B cell (primary cell): ENCODE measurements at places on chromosomes 7 and 10. TPM values are rescaled to one million over a fixed set of nuclear protein-coding genes. Genes with fewer than 3 reads are reported as not detected.
A peak's percentile ranks its signal among the peaks of the same experiment; 100 is the strongest.

DEPP1 gene
- not detected in 2 replicates for polyA plus RNA-seq

- DNase-seq: peak; percentile 63
Measured at GRCh38 chr10:14660831-14661230, 113.9 kb downstream of the FAM107B start.

- no peak for DNase-seq
Measured at GRCh38 chr10:88254091-88254490, 329.0 kb downstream of the RNLS start.

TRUB1 gene
- polyA plus RNA-seq: 6.5 and 6.8 TPM in 2 replicates

- DNase-seq: no peak
Measured at GRCh38 chr10:79089632-79090031, 20.9 kb downstream of the ZMIZ1 start.

GRCh38 chr7:150942001-150942590 is 36.0 kb downstream of the KCNH2 start:
- no peak for DNase-seq

DNA sequence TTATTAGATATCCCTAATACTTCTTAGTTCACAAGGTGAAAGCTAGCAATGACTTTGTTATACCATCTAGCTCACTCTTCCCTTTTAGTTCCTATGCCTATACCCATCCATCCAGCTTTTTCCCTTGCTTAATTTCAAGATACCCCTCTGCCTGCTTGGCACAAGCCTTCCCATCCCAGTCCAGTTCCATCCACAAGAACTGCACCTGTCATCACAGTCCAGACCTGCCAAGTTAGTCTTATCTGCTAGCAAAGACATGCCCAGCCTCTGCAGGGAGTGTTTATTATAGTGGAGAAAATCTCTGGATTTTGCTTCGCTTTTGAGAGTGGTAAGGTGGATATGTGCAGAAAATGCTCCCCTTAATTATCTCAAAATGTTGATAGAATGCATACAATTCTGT is 158.2 kb downstream of the ST7 start:
- no peak for DNase-seq

DNA sequence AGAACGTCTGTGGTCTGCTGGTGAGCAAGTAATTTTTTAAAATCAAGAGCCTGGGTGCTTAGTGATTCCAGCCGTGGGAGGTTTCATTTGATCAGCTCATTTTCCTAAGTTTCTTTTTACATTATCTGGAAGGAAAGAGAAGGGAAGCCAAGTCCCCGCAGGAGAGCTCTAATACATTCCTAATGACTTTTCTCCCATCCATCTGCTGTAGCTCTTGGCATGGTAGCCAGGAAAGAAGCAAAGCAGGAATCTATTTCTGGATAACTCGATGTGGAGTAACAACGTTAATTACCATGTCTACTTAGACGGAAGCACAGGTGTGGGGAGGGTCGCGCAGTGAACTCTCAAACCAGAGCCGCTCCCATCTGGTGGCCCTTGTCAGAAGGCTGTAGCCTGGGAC is 121.9 kb downstream of the PAXIP1 start:
- no peak for DNase-seq

DNA sequence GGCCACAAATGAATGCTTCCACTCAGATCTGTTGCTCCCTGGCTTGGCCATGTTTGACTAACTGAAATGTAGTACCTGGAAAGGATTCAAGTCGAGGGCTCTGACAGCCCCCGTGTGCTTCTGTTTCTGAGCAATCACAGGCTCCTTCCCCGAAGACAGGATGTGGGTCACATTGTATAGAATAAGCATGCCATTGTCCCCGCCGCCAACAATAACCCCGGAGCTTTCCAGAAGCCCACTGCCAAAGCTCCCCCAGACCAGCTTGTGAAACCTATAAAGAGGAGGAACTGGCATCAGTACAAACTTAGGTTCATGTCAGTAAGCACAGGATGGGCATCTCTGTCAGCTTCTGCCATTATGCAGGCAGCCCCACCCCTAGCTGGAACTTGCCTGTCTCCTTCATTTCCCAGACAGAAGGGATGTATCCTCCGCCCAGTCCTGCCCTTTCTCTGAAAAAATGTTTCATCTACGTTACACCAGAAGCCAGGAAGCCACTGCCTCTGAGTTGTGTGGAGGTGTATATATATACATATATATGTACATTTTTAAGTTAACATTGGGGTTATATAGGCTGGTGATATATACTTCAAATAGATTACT is 10.3 kb downstream of the SEC31B start:
- DNase-seq: no peak

- DNase-seq: no peak
Measured at GRCh38 chr10:89210794-89211425, 3.8 kb upstream of the CH25H start.

DNA sequence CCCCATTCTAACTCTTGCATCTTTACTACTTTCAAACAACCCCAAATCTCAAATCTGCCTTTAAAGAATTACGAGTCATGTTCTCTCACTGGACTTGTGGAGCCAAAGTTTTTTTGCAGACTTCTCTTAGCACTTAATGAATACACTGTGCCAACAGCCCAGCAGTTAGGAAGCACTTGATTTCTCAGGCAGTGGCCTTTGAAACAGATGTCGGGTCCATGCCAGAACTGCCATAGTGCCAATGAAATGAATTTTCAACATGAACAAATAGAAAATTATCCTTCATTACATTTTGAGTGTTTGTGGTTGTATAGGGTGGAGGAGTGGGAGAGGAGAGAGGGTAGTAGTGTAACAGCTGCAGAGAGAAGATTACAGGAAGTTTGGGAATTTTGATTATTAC is 5.9 kb downstream of the BORCS7 start:
- DNase-seq: no peak

MRLN gene
- not detected in 2 replicates for polyA plus RNA-seq

- no peak for DNase-seq
Measured at GRCh38 chr7:96928965-96929364, 76.4 kb upstream of the DLX6 start.

DNA sequence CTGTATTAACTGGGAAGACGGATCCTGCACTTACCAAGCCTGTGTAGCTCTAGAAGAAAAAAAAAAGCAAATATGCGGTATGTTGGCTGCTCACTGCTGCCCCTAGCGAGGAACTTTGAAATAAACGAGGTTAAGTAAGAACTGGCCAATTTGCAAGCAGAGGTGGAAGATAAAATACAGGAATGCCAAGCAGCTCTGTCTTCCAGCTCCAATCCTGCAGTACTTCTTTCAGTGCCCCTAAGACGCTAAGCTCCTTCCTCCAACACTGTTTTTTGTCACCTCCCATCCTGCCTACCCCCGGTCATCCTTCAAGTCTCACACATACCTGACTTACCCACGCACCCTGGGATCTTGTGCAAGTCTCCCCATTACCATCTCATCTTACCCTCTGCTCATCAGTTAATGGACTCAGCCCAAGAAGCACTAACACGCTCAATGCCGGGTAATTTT is 809 bp downstream of the C10orf143 start:
- peak; percentile 90 for DNase-seq

- DNase-seq: no peak
Measured at GRCh38 chr7:1360521-1360971, 98.7 kb downstream of the MICALL2 start.

DNA sequence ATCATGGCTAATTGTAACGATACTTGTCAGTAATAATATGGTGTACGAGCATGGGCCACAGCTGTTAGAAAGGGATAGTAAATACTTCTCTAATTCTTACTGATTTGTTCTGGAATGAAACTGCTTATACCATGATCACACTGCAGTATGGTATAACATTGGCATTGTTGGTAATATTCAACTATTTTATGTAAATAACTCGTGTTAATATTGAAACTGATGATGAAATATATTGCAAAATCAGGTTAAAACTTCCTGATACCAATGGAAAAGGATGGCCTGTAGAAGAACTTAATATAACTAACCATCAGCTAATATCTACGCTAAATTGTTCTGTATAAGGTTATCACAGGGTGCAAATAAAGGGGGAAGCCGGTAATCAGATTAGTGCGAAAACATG is 10.3 kb downstream of the OR2A14 start:
- DNase-seq: no peak

DNA sequence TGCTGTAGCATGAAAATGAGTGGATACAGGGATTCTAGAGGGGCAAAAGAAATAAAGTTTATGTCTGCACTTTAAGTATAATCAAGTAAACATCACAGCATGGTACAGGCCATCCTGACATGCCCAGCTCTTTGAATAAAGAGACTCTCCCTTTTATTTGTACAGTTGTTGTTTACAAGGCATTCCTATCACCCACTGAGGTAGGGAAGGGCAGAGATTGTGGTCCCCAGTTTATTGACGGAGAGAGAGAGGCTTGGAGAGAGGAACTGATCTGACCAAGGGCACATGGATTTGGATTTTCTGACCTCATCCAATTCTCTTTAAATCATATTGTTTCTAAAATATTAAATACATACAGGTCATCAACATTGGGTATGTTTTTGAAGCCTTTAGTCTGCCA is 53.9 kb downstream of the TACC2 start:
- DNase-seq: no peak

GRCh38 chr7:95517870-95518269 is 32.1 kb downstream of the ASB4 start:
- no peak for DNase-seq

DNA sequence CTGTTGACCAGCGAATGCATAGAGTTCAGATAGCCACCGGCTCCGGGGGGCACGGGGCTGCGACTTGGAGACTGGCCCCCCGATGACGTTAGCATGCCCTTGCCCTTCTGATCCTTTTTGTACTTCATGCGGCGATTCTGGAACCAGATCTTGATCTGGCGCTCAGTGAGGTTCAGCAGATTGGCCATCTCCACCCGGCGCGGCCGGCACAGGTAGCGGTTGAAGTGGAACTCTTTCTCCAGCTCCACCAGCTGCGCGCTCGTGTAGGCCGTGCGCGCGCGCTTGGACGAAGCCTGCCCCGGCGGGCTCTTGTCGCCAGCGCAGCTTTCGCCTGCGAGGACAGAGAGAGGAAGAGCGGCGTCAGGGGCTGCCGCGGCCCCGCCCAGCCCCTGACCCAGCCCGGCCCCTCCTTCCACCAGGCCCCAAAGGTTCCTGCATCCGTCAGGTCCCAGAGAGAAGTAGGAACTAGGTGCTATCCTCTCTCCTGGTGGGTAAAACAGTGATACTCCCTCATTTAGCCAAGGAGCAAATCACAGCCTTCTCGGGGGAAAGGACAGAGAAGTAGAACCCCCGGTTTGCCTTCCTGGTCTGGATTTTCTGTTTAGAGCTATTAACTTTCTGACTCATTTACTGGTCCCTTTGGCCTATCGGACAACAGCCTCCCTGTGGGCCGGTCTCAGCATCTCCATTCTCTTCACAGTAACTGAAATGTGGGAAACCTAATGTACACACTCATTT is 6.1 kb upstream of the HOXA2 start:
- DNase-seq: no peak

GRCh38 chr10:11863353-11864109 is 40.4 kb downstream of the PROSER2 start:
- DNase-seq: peak; percentile 46

ZNF467 gene
- 1.1 and 1.2 TPM in 2 replicates for polyA plus RNA-seq

- no peak for DNase-seq
Measured at GRCh38 chr7:36348771-36349170, 40.9 kb upstream of the ANLN start.

GRCh38 chr7:95473276-95473985 is 12.3 kb upstream of the ASB4 start:
- no peak for DNase-seq

GRCh38 chr7:116629051-116629463 is 42.9 kb upstream of the MET start:
- DNase-seq: no peak

STEAP1B gene
- 24.7 and 26.8 TPM in 2 replicates for polyA plus RNA-seq

BTBD16 gene
- not detected in 2 replicates for polyA plus RNA-seq

PRKCQ gene
- polyA plus RNA-seq: 0.16 and 0.85 TPM in 2 replicates

SPDYE1 gene
- not detected in 2 replicates for polyA plus RNA-seq

ZNF282 gene
- polyA plus RNA-seq: 5.8 and 8.3 TPM in 2 replicates

- DNase-seq: no peak
Measured at GRCh38 chr7:42572561-42572960, 335.6 kb upstream of the GLI3 start.

DNA sequence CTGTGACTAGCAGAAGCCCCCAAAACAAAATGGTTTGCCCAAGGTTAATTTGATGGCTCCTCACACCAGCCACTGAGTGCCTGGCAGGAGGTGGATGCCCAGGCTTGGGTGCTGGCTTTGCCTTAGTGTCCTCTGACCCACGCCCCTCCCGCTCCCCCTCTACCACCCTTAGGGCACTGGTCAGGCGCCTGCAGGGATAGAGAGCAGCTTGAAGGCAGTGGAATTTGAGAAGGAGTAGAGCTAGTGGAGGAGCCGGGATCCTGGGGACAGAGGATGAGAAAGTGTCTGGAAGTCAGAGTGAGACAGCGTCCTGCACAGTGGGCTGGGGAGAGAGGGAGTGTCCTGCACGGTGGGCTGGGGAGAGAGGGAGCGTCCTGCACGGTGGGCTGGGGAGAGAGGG is 139.4 kb downstream of the DNAJB6 start:
- DNase-seq: no peak

WDFY4 gene
- 255 and 262 TPM in 2 replicates for polyA plus RNA-seq

DNA sequence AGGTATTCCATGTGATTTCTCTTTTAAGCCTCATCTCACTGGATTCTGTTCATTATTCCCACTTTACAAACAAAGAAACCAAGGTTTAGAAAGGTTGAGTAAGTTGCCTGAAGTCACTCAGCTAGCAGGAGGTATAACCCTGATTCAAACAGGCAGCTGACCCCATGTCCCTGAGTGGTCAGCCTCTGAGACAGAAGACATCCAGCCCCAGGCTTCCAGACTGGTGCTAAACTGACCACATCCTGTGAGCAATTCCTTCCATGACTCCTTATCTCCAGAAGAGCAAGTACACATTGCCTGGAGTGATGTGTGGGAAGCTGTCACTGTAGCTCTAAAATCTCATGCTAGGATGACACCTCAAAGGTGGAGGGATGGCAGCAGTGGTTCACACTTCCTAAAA is 3.7 kb downstream of the PLPP4 start:
- no peak for DNase-seq

FEZF1 gene
- polyA plus RNA-seq: not detected in 2 replicates

- no peak for DNase-seq
Measured at GRCh38 chr7:52685333-52685732, 350.1 kb upstream of the POM121L12 start.

MMD2 gene
- not detected in 2 replicates for polyA plus RNA-seq

GRCh38 chr10:43965918-43966570 is 317.4 kb upstream of the ZNF32 start:
- no peak for DNase-seq

NUTM2E gene
- 0.79 TPM in 1 of 2 replicates, not detected in the other for polyA plus RNA-seq

TUBAL3 gene
- polyA plus RNA-seq: not detected in 2 replicates

NME8 gene
- not detected in 2 replicates for polyA plus RNA-seq

- DNase-seq: no peak
Measured at GRCh38 chr10:106560925-106561640, 603.4 kb downstream of the SORCS1 start.

DNA sequence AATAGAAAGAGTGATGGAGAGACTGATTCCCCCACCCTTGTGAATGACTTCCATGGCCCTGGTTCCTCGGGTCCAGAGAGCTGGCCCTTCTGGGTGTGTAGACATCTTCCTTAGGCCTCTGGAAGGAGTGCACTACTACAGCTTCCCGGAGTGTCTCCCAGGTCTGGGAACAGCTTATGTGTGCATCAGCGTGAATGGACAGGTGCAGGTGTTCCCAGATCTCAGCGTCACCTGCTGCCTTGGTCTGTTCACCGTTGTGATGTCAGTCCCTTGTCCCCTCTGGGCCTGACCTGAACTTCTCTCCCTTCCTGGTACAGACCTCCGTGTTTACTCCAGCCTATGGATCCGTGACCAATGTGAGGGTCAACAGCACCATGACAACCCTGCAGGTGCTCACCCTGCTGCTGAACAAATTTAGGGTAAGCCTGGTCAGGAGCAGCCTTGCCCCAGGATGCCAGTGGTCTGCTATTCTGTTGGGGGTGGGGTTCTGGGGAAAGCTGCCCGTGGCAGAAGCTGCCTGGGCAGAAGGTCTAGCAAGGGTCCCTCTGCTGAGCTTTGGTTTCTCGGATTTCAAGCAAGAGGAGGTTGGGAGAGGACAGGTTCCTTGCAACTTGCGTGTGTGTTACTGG is 10.5 kb upstream of the DEPP1 start:
- DNase-seq: no peak
